Left ventricle myocardium inferior (tissue), 1 donor: ENCODE measurements at places on chromosomes 5 and 9. TPM values are rescaled to one million over a fixed set of nuclear protein-coding genes. Genes with fewer than 3 reads are reported as not detected.

GRCh38 chr9:127896395-127897192, 2.8 kb downstream of the ST6GALNAC6 start:
- DNase-seq: no peak

- DNase-seq: no peak
Measured at GRCh38 chr9:31323726-31324444, 1060.6 kb upstream of the ACO1 start.

- no peak for DNase-seq
Measured at GRCh38 chr9:117718085-117718484, 13.9 kb downstream of the TLR4 start.

DNA sequence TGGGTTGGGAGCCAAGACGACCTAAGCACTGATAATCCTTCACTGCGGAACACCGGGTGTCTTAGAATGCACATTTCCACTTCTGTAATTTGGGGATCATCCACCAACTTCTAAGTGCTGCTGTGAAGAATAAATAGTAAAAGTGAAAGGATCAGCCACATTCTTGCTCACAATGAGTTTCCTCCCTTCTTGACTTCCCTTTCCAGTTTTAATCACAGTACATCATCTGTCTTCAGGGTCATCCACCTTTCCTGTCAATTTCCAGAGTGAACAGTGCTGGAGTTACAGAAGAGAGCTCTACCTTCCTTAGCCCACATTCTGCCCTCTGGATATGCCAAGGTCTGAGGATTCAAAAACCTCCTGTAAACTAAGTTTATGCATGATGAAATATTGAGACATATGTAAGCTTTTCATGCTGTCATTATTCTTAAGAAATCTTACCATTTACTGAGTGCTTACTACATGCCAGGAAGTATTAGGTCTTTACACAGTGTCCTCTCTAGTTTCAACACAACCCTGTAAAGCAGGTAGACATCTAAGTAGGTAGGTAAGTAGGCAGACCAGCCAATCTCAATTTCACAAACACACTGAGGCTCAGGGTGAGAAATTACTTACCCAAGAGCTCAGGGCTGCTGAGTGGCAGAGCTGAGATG, 105.2 kb downstream of the CDK5RAP2 start:
- DNase-seq: no peak

- DNase-seq: peak; percentile 92
Measured at GRCh38 chr5:180802325-180803180, at the start of gene MGAT1. TSS of gene MGAT1 (minus strand) at chr5:180802806. CDS start at chr5:180792971, 9,835 bp downstream.

DNA sequence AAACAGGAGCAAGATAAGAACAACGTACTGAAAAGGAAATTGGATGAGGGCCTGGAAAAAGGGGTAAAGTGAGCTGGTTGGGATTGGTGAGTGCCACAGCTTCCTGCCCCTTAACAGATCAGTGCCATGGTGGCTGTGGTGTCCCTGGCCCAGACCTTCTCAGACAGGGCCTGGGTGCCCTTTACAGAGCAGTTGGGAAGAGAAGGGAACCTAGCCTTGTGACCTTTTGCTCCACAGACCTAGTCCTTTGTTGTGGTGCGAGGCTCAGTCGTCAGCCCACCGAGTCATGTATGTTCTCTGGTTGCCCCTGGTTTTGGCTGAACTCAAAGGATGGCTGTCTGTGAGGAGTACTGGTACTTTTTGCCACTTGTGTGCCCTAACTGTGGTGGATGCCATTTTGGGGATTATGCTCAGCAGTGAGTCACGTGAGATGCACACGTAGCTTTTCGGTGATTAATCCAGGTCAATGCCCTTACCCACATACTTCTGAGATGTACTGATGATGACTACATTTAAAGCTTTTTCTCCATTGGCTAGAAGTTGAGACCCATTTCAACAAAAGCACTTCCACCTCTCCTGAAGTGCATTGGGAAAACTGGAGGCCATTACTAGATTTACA, 48.4 kb downstream of the EXOSC2 start:
- DNase-seq: no peak

DNA sequence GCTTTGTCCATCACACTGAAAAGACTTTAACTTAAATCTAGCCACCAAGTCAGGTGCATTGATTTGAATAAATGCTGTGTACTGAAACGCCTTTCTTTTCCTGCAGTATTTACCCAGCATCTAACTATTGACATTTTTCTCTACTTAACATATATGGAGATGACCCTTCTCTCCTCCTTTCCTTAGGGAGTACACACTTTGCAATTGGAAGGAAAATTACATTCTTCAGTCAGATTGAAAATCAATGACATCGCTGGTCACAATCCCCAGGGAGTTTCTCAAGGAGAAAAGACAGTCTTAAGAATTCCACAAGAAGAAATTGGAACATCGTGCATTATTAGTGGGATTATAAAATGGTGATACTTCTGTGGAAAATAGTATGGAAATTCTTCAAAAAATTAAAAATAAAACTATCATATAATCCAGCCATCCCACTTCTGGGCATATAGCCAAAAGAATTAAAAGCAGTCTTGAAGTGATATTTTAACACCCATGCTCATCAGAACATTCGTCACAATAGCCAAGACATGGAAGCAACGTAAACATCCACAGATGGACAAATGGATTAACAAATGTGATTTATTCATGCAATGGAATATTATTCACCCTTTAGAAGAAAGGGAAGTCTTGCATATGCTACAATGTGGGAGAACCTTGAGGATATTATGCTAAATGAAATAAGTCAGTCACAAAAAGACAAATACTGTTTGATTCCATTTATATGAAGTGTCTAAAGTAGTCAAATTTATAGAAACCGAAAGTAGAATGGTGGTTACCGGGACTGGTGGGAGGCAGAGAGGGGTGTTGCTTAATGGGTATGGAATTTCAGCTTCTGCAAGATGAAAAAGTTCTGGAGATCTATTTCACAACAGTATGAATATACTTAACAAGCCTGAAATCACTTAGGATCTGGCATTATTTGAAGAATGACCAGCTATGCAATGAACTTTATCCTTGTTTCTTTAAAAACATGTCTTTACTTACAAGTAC, 14.3 kb upstream of the FREM1 start:
- DNase-seq: no peak

- no peak for DNase-seq
Measured at GRCh38 chr9:133818444-133818843, 80.3 kb upstream of the SARDH start.

DNA sequence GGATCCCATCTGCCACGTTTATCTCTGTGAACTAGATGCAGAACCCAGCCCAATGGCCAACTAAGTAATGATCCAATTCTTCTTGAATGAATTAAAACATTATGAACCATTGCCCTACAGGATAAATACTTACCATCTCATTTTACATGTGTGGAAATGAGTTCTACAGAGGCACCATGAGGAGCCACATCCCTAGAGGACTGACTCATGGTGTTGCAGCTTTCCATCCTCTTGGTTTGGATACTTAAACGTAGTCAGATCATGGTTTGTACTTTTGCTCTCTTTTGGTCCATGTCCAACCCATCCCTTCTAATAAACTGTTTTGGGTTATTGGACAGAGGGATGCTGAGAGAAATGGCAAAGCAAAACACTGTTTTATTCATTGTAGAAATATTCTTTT, 484.8 kb downstream of the EBF1 start:
- no peak for DNase-seq

- peak; percentile 40 for DNase-seq
Measured at GRCh38 chr9:87676976-87677775, 48.7 kb upstream of the CTSL start.

- no peak for DNase-seq
Measured at GRCh38 chr9:119675951-119676350, 306.7 kb upstream of the BRINP1 start.

DNA sequence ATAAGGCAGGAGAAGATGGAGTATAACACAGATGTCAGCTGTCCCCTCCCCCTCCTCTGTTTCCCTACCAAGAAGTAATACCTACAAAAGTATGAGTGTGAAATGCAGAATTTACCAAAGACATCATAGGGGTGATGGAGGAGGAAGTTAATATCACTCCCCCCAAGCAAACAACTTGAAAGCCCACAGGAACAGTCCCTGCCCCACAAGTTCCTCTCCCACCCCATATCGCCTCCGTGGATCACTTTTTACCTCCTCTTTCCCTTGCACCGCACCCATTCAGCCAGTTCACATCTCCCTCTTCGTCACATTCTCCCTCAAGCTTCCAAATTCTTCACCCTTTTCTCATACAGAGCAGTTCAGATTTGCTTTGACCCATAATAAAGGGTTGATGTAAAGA, 7.0 kb upstream of the SIL1 start:
- no peak for DNase-seq

GRCh38 chr9:95515272-95516113, 1.3 kb downstream of the PTCH1 start:
- no peak for DNase-seq

DNA sequence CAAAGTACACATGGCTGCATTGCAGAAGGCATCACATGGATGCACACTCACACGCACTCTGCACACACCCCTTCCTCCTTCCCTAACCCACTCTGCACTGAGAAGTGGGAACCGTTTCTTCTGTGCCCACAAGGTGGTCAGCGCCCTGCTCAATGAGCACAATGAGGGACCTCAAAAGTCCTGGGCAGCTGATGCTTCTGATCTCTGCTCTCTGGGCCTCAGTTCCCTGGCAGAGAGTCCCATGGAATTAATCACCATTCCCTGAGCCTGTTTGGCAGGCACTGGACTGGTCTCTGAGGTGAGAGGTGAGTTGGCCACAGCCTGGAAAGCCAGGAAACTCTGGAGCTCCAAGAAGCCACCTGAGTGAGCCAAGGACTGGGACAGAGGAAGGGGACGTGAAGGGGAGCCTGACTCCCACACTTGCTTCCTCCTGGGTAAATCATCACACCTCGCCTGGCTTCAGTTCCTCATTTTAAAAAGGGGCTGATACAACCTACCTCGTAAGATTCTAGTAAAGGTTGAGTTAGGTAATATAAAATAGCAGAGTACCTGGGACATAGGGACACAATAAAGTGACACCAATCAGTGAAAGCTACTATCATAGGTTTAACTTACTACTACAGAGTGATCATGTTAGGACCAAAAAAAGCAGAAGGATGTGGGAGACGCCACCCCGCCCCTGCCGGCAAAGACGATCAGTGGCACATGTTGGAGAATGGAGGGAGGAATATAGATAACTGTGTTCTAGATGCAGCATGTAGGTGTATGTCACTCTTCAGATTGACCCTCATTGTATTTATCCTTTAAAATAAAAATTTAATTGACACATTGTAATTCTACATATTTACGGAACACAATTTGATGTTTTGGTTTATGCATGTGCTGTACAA, 21.1 kb upstream of the IGFBPL1 start:
- DNase-seq: no peak

DNA sequence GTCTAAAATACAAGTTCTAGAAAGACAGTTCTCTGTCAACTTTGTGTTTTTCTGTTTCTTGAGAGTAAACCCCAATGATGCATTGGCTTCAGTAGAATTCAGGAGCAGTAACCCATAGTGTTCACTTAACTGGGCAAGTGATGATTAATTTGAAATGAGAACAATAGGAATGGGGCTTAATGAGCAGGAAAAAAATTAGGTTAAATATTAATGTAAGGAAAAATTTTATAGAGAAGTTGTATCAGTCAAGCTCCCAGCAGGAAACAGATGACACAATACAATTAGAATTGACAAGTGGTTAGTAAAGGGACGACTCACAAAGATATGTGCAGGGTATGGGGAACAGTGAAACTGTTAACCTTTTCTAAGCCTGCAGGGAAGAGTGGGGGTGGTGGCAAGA, 38.2 kb downstream of the ENTREP1 start:
- no peak for DNase-seq

DNA sequence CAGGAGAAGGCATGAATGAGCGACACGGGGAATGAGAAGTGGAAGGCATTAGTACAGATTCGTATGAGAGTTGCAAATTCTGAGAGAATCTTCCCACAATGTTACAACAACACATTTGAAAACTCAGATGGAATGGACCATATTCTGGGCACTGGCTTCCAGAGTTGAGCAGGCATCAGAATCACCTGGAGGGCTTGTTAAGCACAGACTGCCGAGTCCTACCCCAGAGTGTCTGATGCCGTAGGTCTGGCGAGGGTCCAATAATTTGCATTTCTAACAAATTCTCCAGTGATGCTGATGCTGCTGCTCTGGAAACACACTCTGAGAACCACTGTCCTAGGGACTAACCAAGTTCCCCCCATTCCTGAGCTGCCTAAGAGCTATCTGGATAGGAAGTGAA, 2.9 kb upstream of the TLX3 start:
- no peak for DNase-seq

DNA sequence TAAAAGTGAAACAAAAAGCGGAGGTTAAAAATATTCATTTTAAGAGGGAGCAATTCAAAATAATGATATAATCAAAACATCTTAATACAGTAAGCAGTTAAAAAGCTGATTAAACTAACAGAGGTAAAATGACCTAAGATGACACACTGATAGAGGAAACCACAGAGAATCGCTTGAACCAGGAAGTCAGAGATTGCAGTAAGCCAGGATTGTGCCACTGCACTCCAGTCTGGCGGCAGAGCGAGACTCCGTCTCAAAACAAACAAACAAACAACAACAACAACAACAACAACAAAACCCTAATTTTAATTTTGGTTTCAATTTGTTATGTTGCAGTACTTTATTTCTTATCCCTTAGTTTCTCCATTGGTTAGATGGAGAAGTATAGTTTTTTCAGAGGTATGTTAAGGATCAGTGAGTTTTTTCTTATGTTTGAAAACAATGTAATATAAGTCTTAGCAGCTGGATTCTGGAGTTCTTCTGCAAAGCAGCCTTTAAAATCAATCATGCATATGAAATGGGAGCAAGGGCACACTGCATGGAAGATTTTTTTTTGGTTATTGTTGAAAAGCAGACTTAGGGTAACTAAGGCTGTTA, 58.5 kb downstream of the MLANA start:
- no peak for DNase-seq

GRCh38 chr5:158451993-158452672, 593.2 kb upstream of the CLINT1 start:
- DNase-seq: no peak

GRCh38 chr5:103003872-103004271, 116.1 kb downstream of the GIN1 start:
- DNase-seq: no peak

- DNase-seq: no peak
Measured at GRCh38 chr9:124652615-124653393, 118.3 kb downstream of the NR6A1 start.

GRCh38 chr9:36855448-36856315, 178.4 kb downstream of the PAX5 start:
- DNase-seq: no peak

DNA sequence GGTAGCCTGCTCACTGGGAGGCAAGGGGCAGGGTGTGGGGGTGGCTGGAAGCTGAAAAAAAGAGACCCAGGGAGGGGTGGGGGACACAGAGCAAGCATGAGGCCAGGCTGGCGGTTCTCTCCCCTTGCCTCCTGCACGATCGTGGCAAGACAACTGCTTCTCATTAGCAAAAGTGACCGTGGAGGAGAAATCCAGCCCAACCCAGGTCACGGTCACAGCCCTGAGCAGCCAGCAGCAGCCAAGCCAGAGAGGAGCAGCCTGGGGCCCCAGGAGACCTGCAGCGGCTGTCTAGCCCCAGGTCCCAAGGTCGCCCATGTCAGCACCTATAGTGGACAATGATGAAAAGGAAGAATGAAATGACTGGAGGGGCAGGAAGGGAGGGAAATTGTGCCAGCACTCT, 89.1 kb downstream of the NRG2 start:
- no peak for DNase-seq

- DNase-seq: no peak
Measured at GRCh38 chr5:14915291-14915952, 43.8 kb upstream of the ANKH start.

FOXD4L4 gene
- not detected for total RNA-seq

IL4 gene
- not detected for total RNA-seq

CATSPER3 gene
- 0.49 TPM for total RNA-seq

SEMA6A gene
- 6.3 TPM for total RNA-seq

SUSD3 gene
- total RNA-seq: 0.60 TPM

GABRA1 gene
- not detected for total RNA-seq

OR1J2 gene
- not detected for total RNA-seq

FAM174A gene
- 20.6 TPM for total RNA-seq
